ENCODE measurements at places on chromosomes 12 and 14. TPM values are rescaled to one million over a fixed set of nuclear protein-coding genes. Genes with fewer than 3 reads are reported as not detected.

- no peaks in the 10 kb centered on the region for H3K4me1 ChIP-seq
- H3K36me3 ChIP-seq = no peaks in the 10 kb centered on the region
- no peak for DNase-seq
- H3K27ac ChIP-seq = no peak overlapping the region
- no peaks in the 10 kb centered on the region for H3K27me3 ChIP-seq
- no peak overlapping the region for H3K4me3 ChIP-seq
Observed at GRCh38 chr14:85060121-85060520, 469.8 kb upstream of the FLRT2 start.

GRCh38 chr14:103223818-103224352 is 100.6 kb downstream of the TNFAIP2 start:
- H3K27me3 ChIP-seq = peaks cover 52% of the 10 kb centered on the region
- H3K27ac ChIP-seq = no peak overlapping the region
- H3K4me3 ChIP-seq = no peak overlapping the region
- H3K4me1 ChIP-seq = no peaks in the 10 kb centered on the region
- H3K36me3 ChIP-seq = no peaks in the 10 kb centered on the region

- no peaks in the 10 kb centered on the region for H3K4me1 ChIP-seq
- no peak for DNase-seq
- no peak overlapping the region for H3K27ac ChIP-seq
Observed at GRCh38 chr12:97452230-97452629, 10.4 kb upstream of the RMST start.

The ACTN1 gene
- 1,163 TPM for total RNA-seq

The IKZF4 gene
- 6.9 TPM for total RNA-seq
